ENCODE measurements at places on chromosomes 1 and 21.

GRCh38 chr1:32525661-32526444, 13.4 kb upstream of the ZBTB8A start:
- DNase-seq, result no peak

- no peak for DNase-seq
These were observed 106.0 kb downstream of the NOS1AP start for GRCh38 chr1:162175379-162176081.

DNA sequence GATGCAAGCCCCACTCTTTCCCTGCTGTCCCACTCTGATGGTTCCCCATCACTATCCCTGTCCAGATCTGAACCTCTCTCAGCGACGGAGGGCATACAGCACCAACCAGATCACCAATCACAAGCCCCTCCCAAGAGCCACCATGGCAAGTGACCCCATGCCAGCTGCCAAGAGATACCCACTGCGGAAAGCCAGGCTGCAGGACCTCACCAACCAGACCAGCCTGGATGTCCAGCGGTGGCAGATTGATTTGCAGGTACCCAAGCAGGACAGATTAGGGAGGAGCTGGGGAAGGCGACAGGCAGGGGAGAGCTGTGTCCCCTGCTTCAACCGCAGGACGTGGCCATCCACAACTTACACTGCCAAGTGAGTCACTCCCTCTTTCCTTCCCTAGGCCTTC, 46.9 kb downstream of the VWA5B1 start:
- no peak for DNase-seq

DNA sequence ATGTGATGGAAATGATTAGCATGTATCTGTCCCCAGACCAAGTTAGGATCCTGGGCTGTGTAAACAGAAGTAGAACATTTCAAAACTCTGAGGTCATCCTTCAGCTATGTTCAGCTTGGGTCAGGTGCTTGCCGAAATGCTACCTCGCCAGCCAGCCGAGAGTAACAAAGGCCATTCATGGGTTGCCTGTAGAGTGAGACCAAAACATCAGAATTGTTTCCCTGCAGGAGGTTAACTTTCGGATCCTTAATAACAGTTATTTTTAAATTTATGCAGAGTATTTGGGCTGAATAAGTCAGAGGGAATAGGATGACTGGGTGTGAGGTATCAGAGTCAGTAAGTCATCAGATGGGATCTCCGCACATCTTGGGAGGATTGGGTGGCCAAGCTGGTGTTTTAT, 35.6 kb downstream of the SMYD2 start:
- DNase-seq, result peak; percentile 61

DNA sequence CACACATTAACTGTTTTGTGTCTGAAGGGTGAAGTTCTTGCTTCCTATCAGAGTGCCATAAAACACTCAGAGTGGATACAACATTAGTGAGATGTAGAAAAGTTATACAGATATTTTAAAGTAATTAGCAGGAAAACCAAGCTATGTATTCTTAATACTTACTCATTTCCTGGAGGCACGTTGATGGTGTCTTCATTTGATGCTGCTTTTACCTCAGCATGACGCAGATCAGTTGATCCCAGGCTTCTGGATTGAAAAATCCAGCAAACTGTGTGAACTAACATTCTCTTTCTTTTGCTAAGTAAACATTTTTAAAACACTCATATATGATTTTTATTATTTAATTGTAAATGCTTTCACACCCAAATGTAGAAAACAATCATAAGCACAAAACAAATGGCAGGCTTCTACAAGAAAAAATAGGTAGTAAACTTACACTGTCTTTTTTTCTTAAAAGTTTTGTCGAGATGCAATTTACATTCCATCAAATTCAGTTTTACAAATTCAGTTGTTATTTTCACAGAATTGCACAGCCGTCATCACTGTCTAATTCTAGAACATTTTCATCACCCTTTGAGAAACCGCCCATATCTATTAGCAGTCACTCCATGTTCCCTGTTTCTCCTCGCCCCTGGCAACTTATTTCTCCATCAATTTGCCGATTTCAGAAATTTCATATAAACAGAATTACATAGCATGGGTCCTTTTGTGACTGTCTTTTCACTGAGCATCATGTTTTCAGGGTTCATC, 198.9 kb downstream of the LRRC7 start:
- no peak for DNase-seq

DNA sequence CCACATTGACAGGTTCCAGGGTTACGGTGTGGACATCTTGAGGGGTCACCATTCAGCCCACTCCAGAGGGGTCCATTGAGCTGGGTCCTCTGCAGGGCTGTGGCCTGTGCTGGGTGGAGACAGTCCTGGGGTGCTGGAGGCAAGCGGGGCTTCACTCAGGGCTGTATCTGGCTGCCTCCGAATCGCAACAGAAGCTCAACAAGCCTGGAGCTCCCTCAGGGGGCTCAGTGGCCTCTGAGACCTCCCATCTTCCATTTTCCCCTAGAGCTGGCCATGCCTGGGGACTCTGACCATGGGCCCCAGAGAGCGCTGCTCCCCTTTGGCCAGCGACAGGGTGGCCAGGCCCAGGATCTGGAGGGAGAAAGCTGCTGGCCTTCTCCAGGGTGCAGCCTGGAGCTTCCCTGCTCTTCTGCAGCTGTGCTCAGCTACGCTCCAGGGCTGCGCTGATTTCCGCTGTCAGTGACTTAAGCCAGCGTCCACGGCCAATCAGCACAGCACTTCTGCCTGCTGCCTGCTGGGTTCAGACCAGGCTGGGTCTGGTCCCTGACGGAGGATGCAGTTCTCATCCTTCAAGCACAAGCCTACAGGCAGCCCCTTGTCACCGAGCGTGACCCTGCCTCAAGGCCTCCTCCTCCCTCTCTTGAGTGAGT, 45.0 kb upstream of the ADARB1 start:
- DNase-seq, result peak; percentile 65

GRCh38 chr21:37658817-37659458, 257.3 kb downstream of the KCNJ6 start:
- DNase-seq, result peak; percentile 64

- peak; percentile 43 for DNase-seq
These were observed 3.1 kb upstream of the SHISA4 start for GRCh38 chr1:201885531-201886075.

GRCh38 chr1:112700290-112701226, 6.4 kb downstream of the RHOC start:
- peak; percentile 97 for DNase-seq

DNA sequence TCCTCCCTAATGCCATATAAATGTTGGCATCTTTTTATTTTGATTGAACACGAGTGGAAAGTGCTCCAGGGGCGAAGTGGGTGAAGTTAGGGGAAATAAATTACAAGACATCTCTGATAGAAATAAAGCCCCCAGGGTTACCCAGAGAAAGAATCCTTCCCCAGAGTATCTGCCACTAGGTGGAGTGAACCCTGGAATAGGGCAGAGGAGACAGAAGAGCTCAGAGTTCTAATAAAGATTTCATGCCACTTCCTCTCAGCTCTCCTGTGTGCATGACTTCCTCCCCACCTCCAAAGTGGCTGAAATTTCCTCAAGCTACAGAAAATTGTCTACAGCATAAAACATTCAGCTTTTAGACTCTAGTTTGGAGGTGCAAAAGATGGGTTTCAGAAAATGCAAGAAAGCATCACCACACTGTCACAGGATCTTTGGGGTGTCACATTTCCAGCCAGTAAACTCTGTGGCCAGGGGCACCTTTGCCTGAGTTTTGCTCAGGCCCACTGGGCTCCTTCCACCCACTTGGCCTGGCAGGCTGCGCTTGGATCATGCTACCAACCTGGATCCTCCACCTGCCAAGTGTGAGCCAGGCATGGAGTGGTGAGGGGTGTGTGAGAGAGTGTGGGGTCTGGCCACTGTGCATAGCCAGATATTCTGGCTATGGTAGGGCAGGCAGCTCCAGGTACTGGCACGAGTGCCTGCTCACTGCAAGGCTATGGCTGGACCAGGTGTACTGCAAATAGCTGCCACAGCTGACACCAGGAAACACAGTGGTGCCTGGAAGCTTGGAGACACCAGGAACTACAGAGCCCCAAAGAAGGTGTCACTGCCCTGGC, 208.8 kb upstream of the USP25 start:
- DNase-seq, result no peak

DNA sequence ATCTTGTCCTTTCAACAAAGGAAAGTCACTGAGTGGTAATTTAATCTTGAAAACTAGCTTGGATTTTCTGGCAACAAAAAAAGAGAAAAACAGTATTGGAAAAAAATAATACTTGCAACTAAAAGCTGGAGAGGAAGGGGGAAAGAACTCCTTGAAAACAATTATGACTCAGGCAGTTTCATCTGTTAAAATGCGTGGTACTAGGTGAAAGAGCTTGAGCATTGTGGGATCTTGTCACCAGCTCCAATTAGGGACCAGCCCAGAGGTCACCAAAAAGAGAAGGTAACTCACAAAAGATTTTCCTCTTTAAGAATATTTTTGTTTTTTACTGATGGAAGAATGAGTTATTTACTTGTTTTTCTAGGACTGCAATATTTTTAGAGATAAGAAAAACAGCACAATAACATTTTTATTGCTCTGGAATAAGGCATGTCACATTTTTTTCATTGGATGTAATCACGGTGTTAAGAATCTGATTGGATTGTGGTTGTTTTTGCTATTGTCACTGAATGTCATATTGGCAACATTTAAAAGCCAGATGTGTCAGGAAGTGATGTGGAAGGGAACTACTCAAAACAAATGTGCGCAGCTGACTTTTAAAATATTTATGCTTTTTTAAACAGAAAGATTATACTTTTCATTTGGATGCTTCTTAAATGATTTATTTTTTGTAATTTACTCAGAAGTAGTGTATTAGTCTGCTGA, 78.5 kb upstream of the ADAMTS5 start:
- no peak for DNase-seq

GRCh38 chr1:154844297-154844681, 25.8 kb downstream of the KCNN3 start:
- DNase-seq, result no peak

GRCh38 chr21:35510294-35510693, 461.2 kb upstream of the RUNX1 start:
- DNase-seq, result no peak

DNA sequence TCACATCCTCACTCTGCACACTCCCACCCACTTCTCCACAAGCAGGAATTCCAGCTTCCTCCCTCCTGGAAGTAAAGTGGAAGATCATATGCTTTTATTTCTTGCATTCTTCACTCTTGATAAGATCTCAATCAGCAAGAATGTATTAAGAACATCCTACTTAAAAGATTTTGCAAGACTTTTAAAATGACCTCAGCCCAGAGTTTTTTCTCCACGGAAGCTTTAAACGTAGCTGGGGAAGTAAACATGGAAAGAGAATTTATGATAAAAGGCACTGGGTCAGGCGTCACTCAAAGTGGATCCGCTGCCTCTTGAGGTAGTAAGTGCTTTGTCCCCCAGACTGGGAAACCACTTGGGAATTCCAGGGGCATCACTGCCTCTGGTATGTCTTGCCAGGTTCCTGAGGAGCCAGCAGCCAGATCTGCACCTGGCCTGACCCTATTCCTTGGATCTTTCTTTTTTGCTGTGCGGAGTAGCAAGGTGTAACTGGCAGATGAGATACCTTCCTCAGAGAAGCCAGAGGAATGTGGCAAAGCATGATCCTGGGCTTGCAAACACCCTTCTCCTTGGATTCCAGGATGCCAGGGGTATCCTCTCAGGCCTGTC, 33.9 kb downstream of the CDK18 start:
- no peak for DNase-seq

DNA sequence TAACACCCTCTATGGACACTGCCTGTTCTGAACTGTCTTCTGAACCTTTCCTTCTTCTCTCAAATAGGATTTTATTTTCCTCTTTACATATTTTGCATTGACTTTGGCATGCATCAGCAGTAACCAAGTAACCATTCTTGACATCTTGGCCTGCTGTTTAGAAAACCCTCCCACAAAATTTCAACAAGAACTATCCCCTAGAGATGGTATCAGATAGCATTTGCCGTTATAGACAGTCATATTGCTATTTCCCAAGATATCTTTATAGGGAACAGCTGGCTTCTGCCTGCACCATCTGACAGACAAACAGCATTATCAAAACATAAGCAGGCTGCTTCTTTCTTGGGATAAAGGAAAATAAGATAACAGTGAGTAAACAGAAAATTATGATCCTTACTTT, 54.7 kb downstream of the LHX8 start:
- no peak for DNase-seq

- no peak for DNase-seq
These were observed 532.5 kb upstream of the ADGRL4 start for GRCh38 chr1:79539001-79539400.

DNA sequence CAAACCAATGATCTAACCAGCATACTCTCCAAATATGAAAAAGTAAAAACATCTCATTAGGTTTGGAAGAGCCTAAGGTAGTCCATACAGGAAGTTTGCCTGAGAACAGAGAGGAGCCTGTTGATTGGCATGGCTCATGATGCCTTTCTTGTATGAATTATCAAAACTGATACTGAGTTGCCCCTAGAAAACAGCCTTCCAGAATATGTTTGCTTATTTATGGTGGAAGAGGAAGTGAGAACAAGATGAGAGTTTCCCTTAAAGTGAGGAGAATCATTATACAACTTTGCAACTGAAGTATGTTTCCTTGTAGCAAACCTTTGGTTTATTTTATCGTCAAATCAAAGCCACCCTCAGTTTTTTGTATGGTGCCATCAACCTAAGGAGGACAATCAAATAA, 23.8 kb upstream of the KIAA1614 start:
- no peak for DNase-seq

DNA sequence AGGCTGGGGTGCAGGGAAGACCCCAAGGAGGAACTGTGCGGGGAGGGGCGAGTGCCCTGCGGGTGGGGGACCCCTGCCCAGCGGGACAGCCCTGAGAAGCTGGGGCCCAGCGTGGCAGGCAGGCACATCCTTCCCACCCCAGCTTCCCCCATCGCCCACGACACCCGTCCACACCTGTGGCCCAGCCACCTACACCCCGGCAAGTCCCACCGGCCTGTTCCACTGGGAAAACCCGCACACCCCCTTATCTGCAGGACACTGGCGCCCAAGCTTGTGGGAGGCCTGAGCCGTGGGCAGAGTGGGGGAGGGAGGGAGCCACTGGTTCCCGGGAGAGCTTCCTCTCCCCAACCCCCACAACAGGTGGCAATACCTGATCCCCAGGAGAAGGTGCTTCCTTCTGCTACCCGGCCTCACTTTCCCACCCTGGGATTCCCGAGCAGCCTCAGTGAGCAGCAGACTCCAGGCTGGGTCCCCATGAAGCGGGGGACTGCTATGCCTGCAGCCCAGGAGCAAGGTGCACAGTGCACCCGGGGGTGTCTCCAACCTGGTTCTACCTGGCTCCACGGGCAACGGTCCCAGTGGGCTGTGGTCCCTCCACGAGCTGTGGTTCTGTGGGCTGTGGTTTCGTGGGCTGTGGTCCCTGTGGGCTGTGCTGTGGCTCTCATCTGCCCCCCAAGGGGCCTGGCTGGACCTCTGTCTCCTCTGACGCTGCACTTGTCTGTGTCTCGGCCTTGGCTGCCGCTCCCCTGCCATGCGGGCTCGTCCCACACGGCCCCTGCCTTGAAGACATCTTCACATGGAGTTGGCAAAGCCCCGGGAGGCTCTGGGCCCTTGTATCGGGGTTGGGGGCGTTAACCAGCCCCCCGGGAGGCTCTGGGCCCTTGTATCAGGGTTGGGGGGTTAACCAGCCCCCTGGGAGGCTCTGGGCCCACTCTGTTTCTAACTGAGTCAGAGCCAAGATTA, 37.8 kb upstream of the POFUT2 start:
- DNase-seq, result no peak

GRCh38 chr1:117015724-117016123, 14.2 kb downstream of the CD101 start:
- DNase-seq, result no peak
